ENCODE measurements at places on chromosomes 3 and 15.

DNA sequence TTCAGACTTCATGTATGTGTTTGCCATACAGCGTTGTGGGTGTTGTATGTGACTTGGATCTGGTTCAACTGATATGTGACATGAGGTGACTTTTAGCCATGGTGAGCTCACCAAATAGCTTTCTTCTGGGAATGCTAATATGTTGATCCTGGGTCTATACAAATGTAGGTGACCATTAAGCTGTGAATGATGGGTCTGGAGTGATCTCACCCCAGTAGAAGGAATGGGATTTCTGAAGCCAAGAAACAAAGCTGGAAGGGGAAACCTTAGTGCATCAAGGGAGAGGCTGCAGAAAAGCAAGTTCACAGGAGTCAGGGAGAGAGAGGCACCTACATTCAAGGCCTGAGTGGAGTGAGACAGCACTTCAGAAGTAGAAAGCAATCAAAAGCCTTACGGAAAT lies 421.0 kb upstream of the THRB start:
- DNase-seq, result no peak

DNA sequence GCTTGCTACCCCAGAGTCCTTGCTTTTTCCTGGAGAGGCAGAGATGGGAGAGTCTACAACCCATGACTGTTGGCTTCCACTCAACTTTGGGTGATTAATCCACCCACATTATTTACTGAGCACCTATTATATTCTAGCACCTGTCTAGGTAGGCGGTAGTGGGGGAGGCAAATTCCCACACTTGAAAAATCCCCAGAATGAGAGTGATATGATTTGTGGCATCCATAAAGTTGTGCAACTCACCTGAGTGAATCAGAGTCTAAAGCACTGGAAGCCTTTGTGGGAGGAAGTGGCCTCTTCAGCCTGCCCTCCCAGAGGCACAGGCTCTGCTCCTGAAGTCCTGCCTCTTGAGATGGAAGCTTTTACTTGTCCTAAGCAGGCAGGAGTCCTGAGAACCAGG lies 40.4 kb upstream of the CTNNB1 start:
- no peak for DNase-seq

DNA sequence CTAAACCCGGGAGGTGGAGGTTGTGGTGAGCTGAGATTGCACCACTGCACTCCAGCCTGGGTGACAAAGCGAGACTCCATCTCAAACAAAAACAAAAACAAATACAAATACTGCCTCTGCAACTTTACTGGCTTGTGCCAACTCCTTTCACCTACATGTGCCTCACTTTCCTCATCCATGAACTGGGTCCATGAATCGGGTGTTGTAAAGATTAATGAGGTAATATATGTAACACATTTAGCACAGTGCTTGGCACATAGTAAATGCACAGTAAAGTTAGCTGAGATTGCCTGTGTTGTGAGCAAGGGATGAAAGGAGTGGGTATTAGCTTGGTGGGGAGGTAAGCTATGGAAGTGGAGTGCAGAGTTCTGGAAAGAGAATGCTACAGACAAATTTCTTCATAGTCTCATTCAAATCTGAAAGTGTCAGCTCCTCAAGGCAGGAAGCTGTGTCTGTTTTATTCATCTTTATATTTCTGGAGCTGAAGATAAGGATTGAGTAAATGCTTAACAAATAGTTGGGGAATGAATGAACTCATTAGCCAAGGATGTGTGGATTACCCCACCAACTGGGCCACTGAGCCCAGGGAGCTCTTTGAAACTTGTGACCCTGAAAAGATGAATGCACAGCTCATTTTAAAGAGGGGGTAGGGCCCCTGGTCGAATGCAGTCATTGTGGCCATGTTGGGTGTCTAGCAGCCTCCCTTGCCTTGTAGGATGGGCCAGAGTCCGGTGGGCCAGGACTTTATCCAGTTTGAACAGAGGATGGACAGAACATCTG lies 7.7 kb upstream of the CDCP1 start:
- DNase-seq, result no peak

DNA sequence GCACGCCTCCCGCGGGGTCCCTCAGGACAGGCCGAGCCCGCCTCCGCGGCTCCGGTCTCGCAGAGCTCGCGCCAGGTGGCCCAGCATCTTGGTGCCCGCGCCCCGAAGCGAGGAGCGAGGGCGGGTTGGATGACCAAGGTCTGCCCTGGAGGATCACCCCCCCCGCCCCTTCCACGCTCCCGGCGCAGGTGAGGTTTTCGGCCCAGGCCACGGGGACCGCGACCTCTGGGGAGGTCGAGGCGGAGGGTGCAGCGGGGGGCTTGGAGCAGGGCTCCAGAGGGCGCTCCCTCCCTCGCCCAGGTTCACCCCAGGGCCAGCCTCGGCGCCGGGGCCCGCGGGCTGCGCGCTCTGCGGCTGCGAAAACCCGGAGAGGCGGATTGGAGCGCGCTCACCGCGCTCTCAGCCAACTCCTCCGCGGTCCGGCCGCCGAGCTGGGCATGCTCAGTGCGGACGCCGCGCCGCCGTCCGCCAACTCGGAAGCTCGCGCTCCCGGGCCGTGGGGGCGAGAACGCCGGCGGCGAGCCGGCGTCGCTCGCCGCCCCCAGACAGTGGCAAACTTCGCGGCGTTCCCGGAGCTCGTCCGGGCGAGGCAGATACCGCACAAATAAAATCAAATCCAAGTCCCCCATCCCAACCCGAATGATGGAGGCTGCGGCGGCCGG lies at the start of gene MED12L:
MED12L (plus strand) TSS at position 438 of the 662 bp plus-strand sequence. CDS start 1,263 bp downstream, outside the sequence.
- DNase-seq, result peak; percentile 43

DNA sequence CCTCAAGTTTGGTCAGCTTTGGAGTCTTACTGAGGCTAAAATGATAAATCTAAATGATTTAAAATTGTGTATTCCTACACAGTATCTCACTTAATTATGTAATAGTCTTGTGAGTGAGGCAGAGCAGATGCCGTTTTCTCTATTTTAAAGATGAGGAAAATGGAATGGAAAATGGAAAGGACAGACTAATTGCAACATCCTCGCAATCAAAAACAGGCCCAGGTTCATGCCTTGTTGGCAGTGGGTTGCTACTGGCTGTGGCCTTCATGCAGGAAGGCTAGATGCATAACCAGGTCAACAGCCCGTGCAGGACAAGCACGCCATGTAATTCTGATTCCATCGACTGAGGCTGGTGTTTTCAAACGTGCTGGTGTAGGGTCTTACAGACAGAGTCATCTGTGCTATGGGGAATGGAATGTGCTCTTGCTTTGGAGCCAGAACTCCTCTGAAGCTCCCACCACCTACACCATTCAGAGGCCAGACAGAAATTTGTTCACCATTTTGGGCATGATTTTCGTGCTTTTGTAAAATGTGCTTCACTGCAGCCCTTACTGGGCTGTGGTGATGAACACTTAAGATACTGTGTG lies 37.9 kb downstream of the MLH1 start:
- DNase-seq, result no peak

DNA sequence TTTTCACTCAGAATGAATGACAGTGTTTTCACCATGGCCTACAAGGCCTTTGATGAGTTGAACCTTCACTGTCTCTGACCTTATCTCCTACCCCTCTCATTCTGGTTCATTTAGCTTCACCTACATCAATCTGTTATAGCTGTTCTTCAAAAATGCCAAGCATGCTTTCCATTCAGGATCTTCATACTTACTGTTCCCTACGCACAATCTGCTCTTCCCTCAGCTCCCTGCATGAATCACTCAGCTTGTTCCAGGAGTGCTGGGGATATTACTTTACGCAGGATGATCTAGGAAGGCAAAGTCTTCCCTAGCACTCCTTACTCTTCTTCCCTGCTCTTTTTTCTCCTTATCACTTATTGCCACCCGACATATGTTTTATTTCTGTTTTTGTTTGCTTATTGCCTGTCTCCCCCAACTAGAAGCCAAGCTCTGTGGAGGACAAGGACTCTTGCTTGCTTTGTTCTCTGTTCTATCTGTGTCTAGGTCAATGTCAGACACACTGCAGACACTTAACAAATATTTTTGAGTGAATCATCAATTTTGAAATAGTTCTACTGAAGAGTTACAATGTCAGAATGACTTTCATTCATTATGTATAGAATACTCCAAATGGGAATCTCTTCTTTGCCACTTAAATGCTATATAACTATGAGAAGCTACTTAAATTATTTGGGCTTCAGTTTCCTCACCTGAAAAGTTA lies 238.3 kb upstream of the FEZF2 start:
- DNase-seq, result no peak

- no peak for DNase-seq
Measured at GRCh38 chr3:178155521-178155920, 380.7 kb upstream of the KCNMB2 start.

DNA sequence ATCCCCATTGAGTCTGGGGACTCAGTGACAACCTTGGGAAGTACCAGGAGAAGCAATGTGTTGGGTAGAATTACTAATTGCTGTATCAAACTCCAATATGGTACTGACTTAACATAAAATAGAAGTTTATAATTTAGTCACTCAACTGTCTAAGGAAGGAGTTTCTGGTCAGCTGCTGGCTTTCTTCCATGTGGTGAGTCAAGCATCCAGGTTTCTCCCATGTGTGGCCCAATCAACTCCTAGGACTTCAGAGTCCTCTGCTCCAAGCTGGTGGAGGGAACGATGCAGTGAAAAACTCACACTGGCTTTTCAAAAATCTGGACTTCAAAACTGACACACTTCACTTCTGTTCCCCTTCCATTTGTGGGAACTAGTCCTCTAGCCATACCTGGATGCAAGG lies 25.2 kb downstream of the WNT5A start:
- DNase-seq, result no peak

DNA sequence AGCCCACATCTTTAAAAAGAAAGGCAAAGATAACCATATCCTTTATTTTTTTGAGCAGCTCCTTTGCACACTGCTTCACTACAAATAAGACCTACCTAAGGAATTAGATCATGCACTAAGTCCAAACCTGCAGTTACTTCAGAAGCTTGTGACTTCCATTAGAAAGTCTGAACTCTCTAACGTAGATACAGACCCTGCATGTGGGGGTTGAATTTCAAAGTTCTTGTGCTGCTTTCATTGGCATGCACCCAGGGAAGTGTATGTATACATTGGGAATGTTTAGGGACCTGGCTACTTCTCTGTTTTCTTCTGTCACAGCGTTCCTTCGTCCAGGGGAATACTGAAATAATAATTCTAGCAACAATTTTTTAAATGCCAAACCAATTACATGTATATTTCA lies 185.2 kb upstream of the IL12A start:
- DNase-seq, result no peak

GRCh38 chr3:64238971-64239667 lies 13.9 kb upstream of the PRICKLE2 start:
- DNase-seq, result no peak

DNA sequence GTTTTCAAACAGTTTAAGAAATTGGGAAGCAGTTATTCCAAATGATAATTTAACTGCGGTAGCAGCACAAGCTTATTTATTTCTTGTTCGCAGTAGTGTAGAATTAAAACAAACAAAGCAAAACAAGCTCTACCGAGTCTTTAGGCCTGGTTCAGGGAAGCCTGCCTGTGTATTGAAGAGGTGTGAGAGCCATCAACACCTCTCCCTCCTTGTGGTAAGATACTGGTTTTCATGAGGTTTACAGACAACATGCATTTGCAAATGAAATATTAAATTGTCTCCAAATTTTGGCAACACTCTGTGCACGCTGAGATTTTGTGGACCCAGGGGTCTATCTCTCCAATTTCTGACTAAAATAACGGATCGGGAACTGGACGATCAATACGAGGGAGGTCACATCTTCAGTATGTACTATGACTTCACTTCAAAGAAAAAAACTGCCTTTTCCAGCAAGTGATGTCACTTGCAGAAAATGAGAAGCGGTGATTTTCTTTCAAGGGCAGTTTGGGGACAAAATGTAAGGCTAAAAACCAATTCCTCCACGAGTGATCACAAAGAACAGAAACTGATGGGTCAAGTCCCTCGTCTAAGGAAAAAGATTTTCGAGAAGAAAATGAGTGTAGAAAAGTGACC lies 721 bp downstream of the ATR start:
- DNase-seq, result no peak

DNA sequence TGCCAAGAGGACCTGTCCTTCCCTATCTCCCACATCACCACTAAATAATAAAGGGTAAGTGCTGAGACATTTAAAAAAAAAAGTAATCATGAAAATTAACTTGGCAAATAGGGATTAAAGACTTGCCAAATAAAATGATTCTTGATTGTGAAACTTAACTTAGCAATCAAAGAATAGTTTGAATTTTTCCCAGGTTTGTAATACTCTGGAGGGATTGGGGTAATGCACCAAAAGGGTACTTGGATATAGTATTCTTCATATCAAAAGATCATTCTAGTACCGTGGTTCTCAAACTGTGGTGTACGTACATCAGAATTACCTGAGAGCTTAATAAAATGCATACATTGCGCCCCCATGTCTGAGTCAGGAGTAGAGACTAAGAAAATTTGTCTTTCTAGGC lies 28.5 kb downstream of the CALML4 start:
- DNase-seq, result no peak

- DNase-seq, result no peak
Measured at GRCh38 chr15:88874684-88875083, 20.7 kb downstream of the HAPLN3 start.
